ENCODE measurements at places on chromosomes 4 and X.

- no peak for DNase-seq
Measured at GRCh38 chr4:132710971-132711370, 438.1 kb upstream of the PCDH10 start.

- DNase-seq = no peak
Measured at GRCh38 chr4:81698538-81699296, 227.0 kb upstream of the RASGEF1B start.

GRCh38 chrX:9390693-9391368 lies 74.0 kb upstream of the TBL1X start:
- no peak for DNase-seq

- no peak for DNase-seq
Measured at GRCh38 chr4:163217505-163217904, 50.8 kb upstream of the NAF1 start.

DNA sequence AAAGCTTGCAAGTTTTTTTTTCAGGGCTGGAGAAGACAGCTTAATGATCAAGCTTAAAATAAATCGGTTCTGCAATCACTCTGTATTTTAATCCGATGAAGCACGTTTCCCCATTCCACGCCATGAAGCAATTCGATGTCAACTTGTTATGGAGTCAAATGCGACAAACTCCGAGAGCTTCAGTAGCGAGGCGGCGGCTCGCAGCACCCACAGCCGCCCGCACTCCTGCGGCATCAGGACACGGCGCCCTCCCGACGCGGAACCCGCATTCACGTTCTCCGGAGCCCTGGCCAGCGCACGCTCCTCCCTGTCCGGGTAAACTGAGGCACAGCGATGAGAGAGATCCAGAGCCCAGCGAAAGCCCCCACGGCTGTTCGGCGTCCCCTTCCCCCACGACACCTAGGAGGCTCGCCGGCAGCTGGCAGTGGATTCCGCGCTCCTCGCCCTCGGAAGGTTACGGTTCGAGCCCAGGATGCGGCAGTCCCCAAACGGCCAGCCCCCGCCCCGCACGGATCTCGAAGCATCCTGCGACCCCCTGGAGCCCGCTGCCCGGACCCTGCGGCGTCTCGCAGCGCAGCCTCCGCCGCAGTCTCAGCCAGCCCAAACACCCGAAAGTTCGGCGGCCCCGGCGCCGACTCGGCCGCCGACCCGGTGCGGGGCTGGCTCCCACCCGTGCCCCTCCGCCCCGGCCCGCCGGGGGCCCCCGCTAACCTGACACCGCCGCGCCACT lies 507 bp downstream of the MFAP3L start:
- peak; percentile 65 for DNase-seq

GRCh38 chr4:118883861-118884260 lies 4.8 kb upstream of the SYNPO2 start:
- no peak for DNase-seq

DNA sequence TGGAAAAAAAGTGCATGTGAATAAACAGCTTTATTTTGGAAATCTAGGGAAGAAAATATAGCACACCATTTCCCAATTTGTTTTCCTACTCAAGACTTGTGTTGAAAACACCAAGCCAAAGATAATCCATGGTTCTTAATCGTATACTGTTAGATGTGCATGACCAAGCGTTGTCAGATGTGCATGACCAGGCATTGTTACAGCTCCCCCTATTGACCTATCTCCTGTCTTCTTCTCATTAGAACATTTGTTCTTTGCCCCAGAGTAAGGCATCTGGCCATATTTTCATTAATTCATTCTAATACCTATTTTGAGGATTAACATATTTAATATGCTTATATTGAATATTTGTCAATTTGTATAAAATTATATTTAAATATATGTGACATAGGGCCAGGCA lies 14.4 kb upstream of the VCX start:
- no peak for DNase-seq

GRCh38 chr4:109319156-109319555 lies 16.7 kb upstream of the COL25A1 start:
- DNase-seq = no peak

DNA sequence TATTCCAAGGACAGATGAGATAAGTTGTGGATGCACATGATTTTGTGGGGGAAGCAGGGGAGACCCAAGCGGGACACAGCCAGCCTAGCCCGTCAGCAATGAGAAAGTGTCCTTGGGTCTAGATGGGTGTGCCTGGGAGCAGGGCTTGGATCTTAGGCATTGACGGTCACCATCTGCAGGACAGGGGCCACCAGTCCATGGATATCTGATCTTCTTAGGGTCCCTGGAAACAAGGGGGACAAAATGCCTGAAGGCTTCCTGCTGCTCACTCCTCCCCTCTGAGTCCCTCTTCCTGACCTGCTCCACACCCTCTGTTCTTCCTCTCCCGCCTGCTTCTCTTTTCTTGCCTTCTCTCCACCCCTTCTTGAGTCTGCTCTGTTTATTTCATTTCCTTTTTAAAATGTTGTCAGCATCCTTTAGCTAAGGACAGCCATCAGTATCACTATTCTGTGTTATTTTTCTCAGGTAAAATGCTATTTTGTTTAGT lies 298.4 kb downstream of the RAPGEF2 start:
- DNase-seq = no peak

GRCh38 chr4:4338210-4339001 lies 48.4 kb downstream of the ZBTB49 start:
- DNase-seq = no peak

DNA sequence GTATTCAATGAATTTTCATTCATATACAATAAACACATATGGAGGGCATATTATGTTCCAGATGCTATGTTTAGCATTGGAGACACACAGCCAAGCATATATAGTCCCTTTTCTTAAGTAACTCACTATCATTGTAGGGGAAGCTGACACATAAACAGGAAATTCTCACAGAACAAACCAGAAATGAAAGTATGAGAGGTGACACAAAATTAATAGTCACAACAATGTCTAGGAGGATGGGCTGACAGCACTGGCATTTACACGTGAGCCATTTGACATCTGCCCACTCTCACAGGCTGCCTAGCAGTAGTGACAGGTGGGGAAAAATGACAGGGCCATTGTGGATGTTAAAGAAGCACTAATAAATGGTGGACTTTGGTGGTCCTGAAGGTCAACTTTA lies 2.6 kb upstream of the CNOT6L start:
- no peak for DNase-seq

DNA sequence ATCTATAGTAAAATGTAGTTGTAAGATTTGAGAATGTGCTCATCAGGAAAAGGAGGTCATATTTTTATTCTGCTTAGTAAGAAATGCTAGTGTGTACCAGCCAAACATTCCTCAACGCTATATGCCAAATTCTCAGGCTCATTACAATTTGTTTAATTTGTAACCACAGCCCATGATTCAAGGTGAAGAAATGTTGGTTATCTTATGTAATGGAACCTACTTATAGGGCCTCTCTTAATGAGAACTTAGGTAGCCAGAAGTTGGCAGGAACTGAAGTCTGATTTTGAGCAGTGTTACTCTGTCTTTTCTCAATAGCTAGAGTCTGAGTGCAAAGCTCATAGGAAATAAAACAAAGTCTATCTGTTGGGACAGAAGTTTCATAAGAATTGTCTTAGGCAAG lies 595.0 kb downstream of the GLUD2 start:
- DNase-seq = no peak

- peak; percentile 79 for DNase-seq
Measured at GRCh38 chr4:84503495-84504437, 4.7 kb upstream of the NKX6-1 start.

DNA sequence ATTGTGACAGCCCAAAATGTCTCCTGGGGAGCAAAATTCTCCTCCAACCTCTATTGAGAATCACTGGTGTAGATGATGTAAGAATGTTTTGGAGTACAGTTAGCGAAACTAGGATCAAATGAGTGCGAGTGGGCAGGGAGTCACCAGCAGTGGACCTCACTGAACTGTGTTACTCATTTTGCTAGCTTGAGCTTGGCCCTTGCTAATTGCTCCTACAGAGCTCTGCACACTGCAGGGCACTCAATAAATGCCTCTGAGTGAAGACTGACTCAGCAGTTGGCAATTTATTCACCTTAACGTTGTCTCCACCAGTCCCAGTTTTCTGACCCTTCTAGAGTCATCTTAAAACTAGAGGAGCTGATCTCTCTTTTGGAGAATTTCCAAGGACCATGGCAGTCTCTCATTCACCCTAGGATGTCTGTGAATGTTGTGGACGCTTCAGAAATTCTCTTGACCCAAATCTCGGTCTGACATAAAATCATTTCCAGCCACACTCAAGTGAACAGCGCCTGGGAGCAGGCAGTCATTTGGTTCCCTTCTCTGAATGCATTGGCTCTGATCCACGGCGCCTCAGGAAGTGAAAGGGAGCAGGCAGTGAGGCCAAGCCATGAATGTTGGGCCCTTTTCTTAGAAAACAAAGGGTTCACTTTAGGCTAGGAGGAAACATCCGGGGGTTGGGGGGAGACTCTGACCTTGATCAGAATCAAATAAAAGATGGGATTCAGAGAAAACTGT lies 148.1 kb downstream of the NWD2 start:
- DNase-seq = peak; percentile 84

DNA sequence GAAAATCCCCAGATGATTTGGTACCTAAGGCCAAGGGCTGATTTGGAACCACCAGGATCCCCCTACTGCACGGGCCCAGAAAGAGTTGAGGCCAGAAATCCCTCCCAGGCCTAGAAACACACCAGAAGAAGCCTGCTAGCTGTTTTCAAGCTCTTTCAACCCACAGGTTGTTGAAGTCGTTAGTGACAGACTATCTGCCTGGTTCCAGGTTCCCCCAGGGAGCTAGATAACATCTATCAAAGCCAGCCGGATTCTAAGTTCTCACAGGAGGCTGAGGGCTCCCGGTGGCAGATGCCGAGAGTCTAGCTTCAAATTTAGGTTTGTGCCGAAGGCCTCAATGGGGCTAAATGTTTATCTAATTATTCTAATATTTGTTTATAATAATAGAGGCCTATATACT lies 132.0 kb upstream of the ATP6AP2 start:
- DNase-seq = no peak

GRCh38 chr4:118850488-118851173 lies 14.7 kb upstream of the SEC24D start:
- DNase-seq = no peak

DNA sequence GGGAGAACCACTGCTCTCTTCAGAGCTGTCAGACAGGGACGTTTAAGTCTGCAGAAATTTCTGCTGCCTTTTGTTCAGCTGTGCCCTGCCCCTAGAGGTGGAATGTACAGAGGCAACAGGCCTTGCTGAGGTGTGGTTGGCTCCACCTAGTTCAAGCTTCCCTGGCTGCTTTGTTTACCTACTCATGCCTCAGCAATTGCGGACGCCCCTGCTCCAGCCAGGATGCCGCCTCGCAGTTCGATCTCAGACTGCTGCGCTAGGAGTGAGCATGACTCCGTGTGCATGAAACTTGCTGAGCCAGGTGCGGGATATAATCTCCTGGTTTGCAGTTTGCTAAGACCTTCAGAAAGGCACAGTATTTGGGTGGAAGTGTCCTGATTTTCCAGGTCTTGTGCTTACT lies 70.9 kb downstream of the MAGEB5 start:
- no peak for DNase-seq

DNA sequence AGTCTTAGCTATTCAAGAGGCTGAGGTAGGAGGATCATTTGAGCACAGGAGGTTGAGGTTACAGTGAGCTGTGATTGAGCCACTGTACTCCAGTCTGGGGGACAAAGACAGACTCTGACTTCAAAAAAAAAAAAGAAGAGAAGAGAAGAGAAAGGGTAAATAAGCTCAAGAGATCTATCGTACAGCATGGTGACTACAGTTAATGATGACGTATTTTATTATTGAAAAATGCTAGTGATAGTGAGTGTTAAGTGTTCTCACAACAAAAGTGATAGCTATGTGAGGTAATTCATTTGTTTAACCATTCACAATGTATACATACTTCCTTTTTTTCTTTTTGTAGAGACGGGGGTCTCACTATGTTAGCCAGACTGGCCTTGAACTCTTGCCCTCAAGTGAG lies 121.5 kb upstream of the RPL34 start:
- no peak for DNase-seq

- no peak for DNase-seq
Measured at GRCh38 chr4:23202712-23203247, 510.0 kb downstream of the GBA3 start.

DNA sequence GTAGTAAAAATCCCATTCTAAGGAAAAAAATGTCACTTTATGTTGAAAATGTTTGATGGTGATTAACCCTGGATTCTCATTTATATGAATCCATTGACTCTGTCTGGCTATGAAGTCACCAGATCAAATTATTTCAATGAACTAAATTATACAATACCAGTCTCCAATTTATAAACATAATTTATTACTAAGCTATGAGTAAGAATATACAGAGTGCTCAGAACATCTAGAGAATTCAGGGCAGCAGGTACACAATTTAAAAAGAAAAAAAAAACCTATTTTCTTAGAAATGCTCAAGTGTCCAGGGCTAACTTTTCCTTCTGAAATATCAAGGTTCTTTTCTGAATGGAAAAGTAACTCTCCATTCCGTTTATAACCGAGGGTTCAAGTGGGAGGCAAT lies 48.6 kb downstream of the VEGFC start:
- no peak for DNase-seq

- no peak for DNase-seq
Measured at GRCh38 chr4:159413306-159413943, 310.5 kb downstream of the RAPGEF2 start.

- DNase-seq = no peak
Measured at GRCh38 chr4:8709050-8709728, 116.6 kb downstream of the CPZ start.

GRCh38 chr4:85419103-85419502 lies 55.8 kb upstream of the ARHGAP24 start:
- no peak for DNase-seq

GRCh38 chr4:106707776-106708463 lies 328.2 kb downstream of the DKK2 start:
- DNase-seq = no peak

GRCh38 chr4:16111533-16111932 lies 27.7 kb upstream of the PROM1 start:
- DNase-seq = no peak

DNA sequence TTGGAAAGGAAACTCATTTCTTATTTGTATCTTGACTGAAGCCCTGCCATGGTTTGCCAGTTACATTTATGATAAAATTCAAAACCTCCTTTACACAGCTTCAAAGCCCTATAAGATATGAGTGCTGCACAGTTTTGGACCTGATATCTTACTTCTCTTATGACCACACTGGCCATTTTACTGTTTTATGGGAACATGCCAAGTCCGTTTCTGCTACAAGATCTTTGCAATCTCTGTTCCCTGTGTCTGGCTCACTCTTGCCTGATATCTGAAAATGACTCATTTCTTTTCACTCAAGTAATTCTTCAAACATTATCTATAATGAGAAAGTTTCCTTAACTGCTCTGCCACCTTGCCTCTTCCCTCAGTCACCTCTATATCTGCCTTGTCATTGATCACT lies 247.3 kb downstream of the SPOCK3 start:
- no peak for DNase-seq

- no peak for DNase-seq
Measured at GRCh38 chr4:118398226-118399090, 45.7 kb upstream of the PRSS12 start.
